Small intestine (tissue), 16 donors: ENCODE measurements at places on chromosomes 11 and 22. TPM values are rescaled to one million over a fixed set of nuclear protein-coding genes. Genes with fewer than 3 reads are reported as not detected.

Gene AGBL2
- polyA plus RNA-seq, result 13.2 TPM

Gene NXPE4
- polyA plus RNA-seq, result not detected

Gene QSER1
- 1.8 TPM for polyA plus RNA-seq

GRCh38 chr11:78363024-78363619, 54.5 kb downstream of the GAB2 start:
- no peak for DNase-seq

- DNase-seq, result no peak
Observed at GRCh38 chr22:37163096-37163489, 13.4 kb upstream of the IL2RB start.

- no peak for DNase-seq
Observed at GRCh38 chr11:94032725-94033124, 11.6 kb downstream of the HEPHL1 start.

DNA sequence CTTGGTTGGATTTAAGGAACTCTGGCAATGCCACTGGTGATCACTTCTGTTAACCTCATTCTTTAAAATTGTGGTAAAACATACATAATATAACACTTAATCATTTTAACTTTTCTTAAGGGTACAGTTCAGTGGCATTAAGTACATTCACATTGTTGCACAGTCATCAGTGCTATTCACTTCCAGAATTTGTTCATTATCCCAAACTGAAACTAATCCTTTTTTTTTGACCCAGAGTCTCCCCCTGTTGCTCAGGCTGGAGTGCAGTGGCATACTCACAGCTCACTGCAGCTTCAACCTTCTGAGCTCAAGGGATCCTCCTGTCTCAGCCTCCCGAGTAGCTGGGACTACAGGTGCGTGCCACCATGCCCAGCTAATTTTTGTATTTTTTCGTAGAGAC, 10.6 kb downstream of the ELF5 start:
- no peak for DNase-seq

GRCh38 chr11:126603486-126603885, 248.0 kb downstream of the ST3GAL4 start:
- no peak for DNase-seq

- DNase-seq, result no peak
Observed at GRCh38 chr22:28247136-28247535, 328.1 kb upstream of the PITPNB start.
